ENCODE measurements at places on chromosomes 7 and 10.

DNA sequence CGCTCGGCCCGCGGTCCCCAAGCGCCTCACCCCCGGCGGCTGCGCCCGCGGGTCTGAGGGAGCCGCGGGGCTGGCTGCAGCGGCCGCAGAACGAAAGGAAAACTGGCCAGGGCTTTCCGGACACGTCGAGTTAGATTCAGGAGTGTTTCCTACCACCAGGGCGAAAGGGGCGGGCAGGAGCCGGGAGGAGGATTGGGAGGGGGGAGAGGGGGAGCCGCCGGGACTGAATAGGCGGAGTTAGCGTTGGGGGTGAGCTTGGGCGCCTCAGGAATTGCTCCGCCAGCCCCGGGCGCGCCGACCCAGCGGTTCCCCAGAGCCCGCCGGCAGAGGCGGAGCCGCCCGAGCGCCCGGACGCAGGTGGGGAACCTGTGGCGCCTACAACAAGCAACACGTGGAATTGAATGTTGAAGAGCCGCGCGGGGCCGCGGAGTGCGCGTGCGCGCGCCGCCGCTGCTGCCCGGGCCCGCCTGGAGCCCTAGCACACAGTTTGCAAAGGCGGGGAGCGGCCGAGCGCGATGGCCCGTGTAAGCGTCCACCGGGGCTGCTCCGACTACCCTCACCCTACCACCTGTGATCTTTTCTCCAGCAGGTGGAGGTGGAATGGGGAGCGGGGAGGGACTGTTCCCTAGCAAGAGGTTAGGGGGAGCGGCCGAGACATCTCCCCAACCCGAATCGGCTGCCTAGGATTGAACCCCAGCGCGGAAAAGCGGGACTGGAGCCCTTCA lies at the start of gene CADPS2:
Gene CADPS2 (minus strand): TSS at position 104 of the 725 bp plus-strand sequence. CDS start 123 bp downstream, outside the sequence.
- peak; percentile 68 for DNase-seq

GRCh38 chr7:114531326-114531725 lies 116.7 kb downstream of the FOXP2 start:
- DNase-seq, result no peak

DNA sequence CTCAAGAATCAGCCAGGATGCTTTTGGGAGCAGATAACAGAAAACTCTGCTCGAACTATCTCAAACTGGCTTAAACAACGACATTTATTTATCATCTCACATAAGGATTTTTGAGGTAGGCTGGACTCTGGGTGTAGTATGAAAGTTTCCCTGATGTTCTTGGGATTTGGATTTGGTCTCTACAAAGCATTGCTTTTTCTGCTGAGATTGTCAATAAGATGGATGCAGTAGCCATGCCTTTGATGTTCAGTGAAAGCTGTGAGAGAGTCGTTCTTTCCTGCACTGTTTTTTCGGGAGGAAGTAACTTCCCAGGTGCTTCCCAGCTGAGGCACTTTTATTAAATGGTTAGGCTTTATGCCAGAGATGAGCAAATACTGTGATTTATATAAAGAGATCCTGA lies 181.1 kb downstream of the PRKG1 start:
- no peak for DNase-seq

DNA sequence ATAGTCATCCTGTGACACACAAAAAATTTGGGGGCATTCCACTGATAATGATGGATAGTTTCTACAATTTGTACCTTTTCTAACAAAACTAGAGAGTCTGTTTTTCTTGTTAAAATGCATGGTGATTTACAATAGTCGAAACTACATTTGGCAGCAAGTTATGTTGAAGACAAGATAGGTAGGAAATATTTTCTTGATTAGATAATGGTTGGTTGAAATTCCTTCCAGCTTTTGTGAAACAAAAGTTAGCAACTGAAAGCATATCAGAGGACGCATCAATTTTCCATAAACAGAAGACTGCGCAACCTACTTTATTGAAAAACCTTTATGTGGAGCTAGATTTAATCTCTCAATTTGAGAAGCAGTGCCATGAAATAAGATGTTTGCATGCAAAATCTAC lies 155.8 kb upstream of the GLI3 start:
- no peak for DNase-seq

GRCh38 chr7:6476596-6477317 lies 29.0 kb upstream of the DAGLB start:
- DNase-seq, result no peak

DNA sequence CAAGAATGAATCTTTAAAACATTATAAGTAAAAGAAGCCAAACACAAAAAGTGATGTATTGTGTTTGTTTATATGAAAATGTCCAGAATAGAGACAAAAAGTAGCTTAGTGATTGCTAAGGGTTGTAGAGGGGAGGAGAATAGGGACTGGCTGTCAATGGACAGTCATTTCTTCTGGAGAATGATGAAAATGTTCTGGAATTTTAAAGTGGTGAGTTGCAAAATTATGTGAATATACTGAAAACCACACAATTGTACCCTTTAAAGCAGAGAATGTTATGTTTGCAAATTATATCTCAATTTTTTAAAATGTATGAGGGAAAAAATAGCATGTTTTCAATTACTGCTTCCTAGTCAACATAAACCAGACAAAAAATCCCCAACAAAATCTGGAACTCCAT lies 174.2 kb downstream of the KMT2E start:
- DNase-seq, result no peak

- DNase-seq, result no peak
Observed at GRCh38 chr7:139930286-139930965, 101.4 kb downstream of the TBXAS1 start.

DNA sequence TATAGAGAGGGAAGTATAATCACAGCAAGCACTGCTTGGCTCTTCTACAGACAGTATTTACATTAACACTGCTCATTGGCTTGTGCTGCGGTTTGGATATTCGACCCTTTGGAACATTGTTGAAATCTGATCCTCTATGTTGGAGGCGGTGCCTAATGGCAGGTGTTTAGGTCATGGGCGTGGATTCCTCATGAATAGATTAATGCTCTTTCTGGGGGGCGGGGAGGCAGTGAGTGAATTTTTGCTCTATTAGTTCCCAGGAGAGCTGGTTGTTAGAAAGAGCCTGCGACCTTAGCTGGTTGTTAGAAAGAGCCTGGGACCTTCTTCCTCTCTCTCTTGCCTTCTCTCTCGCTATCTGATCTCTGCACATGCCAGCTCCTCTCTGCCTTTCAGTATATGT lies 77.3 kb upstream of the SVIL start:
- no peak for DNase-seq

DNA sequence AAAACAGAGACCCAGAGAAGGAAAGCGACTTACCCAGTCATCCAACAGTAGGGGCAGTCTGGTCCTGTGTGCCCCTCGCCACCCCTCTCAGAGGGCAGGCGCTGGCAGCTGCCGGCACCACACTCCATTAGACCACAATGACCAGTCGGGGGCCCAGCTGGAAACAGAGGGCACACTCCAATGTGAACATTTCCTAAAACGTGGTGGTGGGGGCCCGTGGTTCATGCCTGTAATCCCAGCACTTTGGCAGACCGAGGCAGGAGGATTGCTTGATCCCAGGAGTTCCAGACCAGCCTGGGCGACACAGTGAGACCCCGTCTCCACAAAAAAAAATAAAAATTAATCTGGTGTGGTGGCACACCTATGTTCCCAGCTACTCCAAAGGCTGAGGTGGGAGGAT lies 912 bp upstream of the OAT start:
- no peak for DNase-seq

Data from progenitor cell of endocrine pancreas (in vitro differentiated cells).